ENCODE measurements at places on chromosomes 1 and 21.

DNA sequence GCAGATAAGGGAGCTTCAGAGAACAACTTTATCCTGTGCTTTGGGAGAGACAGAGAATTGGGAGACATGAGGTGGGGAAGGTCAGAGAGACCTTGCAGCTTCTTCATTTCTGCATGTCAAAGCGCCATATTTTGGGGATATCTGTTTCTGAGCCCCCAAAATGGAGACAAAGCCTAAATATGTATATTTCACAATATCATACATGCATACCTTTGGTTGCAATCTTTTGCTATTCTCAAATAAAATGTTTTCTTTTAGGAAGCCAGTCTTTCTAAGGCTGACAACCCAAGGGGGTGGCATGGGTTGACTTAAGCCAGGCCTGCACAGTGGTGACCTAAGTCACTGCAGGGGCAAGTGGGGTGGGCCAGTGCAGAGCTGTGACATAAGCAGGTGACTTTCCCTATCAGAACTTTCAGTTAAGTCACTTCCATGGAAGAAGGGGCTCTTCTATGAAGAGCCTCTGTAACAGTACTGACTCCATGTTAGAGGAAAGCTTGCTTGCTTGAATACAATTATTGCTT is 13.9 kb upstream of the MRPL55 start:
- no peak for DNase-seq

DNA sequence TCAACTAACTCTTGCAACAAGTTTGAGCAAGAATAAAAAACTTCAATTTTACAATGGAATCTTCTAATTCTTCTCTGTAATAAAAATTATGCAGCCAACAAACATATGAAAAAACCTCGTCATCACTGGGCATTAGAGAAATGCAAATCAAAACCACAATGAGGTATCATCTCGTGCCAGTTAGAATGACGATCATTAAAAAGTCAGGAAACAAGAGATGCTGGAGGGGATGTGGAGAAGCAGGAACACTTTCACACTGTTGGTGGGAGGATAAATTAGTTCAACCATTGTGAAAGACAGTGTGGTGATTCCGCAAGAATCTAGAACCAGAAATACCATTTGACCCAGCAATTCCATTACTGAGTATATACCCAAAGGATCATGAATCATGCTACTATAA is 327.5 kb upstream of the LYPLAL1 start:
- no peak for DNase-seq

GRCh38 chr1:80607064-80607463 is 1193.7 kb upstream of the ADGRL2 start:
- DNase-seq: no peak

GRCh38 chr1:108557296-108557695 is 2.6 kb upstream of the EEIG2 start:
- DNase-seq: no peak

DNA sequence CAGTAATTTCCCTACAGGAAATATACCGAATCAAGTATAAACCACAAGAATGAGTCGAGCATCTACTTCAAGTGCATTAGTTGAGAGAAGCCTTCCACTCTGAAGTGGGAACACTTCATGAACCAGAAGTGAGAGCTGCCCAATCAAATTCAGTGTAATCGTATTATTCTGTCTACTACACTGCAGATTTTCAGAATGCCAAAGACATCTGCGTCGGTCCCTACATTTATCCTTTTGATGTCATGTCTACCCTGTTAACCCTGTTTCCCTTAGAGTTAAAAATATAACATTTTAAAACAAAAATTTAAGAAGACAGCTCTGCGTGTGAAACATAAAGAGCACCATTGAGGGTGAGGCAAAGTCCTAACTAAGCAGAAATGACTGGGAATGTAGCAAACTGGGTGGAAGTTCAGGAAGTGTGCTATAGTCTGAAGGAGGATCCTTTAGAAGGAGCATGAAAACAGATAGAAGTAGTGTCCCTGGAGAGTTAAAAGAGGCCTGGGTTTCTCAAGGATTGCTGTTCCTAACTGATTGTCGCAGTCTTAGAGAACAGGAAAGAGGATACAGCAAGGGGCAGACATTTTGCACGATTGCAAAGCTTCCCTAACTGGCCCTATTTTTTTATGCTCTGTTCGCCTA is 291.2 kb downstream of the PTPRC start:
- DNase-seq: no peak

GRCh38 chr1:63643926-63644325 is 50.7 kb downstream of the PGM1 start:
- no peak for DNase-seq

DNA sequence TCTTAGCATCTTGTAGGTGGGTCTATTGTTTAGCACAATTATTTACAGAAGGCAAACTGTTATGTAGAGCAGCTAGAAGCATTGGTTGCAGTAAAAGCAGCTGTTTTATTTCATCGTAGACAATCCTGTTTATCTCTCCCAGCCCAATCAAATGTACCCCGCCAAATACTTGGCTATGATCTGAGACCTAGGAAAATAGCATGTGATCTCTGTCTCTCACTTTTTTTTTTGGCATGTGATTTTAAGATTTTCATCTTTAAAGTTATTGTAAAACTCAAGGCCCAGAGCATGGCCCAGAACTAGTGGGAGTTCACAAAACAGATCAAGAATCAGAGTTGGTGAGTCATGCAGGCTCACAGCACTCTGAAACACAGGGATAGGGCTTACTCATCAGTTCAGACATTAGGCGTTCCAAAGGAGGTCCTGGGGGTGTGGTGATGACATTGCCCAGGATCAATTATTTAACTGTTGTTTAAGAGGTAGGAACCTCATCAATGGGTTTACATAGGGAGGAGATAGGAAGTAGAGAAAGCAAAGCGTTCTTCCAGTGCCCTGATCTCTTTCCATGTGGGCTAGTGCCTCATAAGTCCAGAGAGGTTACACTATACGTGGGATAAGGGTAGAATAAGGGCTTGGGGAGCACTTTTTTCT is 40.2 kb downstream of the TBX19 start:
- DNase-seq: no peak

GRCh38 chr1:6113116-6113515 is 67.0 kb downstream of the CHD5 start:
- no peak for DNase-seq

GRCh38 chr1:154943649-154944400 is 7.3 kb upstream of the PMVK start:
- no peak for DNase-seq

DNA sequence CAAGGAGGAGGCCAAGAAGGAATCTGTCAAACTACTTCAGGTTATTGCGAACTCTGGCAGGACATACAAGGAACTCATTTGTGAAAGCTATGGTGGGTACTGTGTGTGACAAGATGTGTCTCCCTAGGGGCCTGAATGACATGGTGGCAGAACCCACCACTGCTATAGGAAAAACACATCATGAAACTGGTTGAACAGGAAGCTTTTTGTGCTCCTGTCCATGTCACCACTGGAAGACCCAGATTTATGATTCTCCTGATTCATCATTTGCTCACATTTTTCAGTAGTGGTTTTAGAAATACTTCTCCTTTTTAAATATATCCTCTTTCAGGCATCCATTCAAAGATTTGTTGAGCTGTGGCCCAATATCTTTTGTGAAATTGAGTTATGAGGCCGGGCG is 23.6 kb downstream of the ARMH1 start:
- DNase-seq: no peak

DNA sequence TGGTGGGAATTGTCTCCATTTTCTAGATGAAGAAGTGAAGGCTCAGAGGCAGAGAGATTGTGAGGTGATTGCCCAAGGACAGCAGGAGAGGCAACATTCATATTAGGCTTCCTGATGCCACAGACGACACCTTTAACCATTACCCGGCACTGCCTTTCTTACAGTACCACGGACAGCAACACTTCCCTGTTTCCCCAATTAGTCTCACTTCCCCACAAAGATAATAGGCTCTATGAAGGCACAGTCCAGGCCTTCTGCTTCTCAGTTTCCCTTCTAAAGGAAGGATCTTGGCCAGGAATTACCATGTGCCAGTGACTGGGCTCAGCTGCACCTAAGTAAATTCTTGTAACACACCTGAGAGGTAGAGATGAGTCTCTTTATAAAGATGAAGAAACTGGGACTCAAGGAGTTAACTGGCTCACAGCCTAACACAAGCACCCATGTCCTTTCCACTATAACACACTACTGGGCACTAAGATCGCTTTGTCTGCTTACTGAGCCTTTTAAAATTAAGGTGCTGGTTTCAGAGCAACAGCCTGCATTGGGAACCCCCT is 9.6 kb downstream of the IGSF9 start:
- DNase-seq: no peak

- no peak for DNase-seq
Measured at GRCh38 chr1:161943737-161944136, 79.9 kb downstream of the OLFML2B start.

DNA sequence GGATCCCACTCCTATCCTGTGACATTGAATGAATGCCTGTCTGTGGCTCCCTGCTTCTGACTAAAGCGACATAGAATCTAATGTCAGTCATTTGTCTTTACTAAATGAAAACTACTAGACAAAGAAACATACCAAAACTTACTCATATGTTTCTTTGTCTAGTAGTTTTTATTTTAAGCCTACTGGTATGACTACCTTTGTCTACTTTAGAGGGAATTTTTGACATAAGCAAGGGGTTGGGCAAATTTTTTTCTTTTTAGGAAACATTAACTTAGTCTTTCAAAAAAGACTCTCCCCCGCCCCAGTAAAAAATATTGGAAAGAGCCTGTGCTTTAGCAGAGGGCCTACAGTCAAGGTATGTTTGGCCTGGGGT is 4.9 kb downstream of the NEK7 start:
- no peak for DNase-seq

DNA sequence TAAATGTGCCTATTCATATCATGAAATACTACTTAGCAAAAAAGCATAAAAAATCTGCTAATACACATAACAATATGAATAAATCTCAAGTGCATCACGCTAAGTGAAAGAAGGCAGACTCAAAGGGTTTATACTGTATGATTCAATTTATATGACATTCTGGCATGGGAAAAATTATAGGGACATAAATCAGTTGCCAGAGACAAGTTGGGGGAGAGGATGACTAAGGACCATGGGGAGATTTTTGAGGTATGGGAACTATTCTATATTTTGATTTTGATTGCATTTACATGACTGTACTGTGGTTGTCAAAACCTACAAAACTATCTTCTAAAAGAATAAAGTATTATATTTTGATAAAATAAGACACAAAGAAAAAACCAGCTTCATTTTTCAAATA is 650.3 kb upstream of the NR5A2 start:
- DNase-seq: no peak

- DNase-seq: no peak
Measured at GRCh38 chr1:229204921-229205777, 65.8 kb upstream of the RAB4A start.

GRCh38 chr1:17609529-17609928 is 70.0 kb downstream of the ARHGEF10L start:
- DNase-seq: no peak

DNA sequence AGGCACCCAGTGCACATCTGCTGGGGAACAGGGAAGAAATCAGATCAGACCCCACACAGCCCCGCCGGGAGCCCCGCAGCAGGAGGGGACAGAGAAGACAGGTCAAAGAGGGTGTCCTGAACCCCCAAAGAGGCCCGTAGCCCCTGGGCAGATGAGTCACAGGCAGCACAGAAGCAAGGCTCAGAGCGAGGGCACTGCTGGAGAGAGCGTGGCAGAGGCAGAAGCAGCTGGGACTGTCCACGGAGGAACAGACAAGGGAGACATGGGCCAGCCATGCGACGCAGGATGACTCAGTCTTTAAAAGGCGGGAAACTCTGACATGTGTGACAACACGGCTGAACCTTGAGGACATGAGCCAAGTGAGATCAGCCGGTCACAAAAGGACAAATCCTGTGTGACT is 14.5 kb upstream of the PRDM16 start:
- DNase-seq: no peak

- DNase-seq: no peak
Measured at GRCh38 chr1:41720861-41721410, 197.8 kb downstream of the HIVEP3 start.

- no peak for DNase-seq
Measured at GRCh38 chr1:56068908-56069307, 510.5 kb downstream of the PLPP3 start.

DNA sequence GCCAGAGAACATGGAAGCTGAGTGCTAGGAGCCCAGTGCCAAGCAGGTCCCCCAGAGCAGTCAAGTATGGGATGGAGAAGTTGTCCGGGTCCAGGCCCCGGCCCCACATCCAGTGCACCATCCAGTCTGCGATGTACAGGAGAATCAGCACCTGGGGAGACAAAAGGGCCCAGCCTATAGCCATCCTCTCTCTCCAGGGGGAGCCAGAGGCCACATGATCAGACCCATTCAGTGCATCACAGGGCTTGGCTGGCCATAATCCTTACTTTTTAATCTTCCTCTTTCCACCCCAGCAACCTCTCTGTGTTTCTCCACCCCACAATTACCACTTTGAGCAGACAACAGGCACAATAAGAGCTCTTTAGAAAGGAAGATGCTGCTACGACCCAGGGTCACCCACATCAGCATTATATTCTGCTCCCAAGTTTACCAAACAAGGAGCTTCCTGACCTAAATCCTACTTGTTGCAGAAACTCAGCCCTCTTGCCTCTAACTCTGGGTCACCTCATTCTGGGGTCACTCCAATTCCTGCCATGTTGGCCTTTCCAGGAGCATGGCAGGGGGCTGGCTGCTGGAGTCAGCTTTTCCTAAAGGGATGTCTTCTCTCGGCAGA is 16.4 kb upstream of the RAB29 start:
- DNase-seq: no peak

DNA sequence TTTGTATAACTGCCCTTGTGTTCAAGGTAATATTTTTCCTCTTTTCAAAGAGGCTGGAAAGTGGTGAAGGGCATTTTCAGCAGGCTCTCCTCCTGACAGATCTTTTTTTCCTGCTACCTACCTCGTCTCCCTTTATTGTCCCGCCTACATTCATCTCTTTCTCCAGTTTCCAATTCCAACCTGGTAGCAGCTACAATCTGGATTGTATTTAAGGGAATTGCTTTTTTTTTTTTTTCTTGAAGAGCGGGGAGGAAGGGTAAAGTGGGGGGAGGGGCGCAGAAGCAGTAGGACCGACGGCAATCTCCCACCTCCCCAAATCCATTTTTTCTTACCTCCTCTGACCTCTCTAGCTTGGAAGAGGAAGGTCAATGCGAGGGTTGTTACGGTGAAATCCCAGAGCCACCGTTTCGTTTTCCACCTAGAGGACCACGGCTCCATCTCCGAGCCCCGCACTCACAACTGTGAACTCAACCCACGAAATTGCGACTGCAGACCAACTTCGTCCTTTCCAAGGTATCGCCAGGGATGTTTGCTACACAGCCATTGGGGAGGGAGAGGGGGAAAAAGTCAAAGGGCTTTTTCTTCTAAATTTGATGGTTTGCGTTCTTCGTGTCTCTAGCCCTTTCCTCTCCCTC is 464 bp downstream of the COL11A1 start:
- DNase-seq: no peak

GRCh38 chr21:39016740-39017315 is 166.4 kb downstream of the PSMG1 start:
- DNase-seq: no peak
